ENCODE measurements at places on chromosomes 5 and 9.

GRCh38 chr9:109264877-109265587, 55.8 kb downstream of the EPB41L4B start:
- no peak for DNase-seq

DNA sequence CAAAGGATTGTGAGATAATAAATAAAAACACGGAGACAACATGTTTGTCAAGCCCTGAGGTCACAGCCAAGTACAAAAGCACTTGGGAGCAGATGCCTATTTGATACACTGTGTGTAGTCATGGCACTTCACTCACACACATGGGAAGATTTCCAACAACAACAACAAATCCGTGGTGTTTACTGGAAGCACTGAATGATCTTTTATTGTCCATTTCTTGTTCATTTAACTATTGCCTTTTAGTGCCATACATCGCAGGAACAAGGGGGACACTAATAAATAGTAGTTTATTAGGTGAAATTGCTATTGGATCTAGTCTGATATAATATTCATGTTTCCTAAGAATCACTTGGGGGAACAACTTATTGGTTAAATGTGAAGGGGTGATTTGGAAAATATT, 20.4 kb upstream of the GDNF start:
- DNase-seq: no peak

DNA sequence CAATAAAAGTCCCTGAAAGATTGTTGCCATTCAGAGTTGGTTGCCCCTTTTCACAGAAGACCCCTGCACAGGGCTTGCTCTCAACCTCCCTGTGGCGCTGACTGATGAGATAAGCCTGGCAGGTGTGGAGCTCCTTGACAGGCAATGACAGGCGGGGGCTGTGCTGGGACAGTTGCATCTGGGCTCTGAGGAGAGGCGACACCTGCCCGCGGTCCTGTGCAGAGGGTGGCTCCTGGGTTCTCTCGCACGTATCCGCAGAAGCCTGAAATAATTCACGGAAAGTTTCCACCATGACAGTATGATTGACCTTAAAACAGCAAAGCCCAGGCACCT, 19.8 kb upstream of the EXOC3 start:
- no peak for DNase-seq

DNA sequence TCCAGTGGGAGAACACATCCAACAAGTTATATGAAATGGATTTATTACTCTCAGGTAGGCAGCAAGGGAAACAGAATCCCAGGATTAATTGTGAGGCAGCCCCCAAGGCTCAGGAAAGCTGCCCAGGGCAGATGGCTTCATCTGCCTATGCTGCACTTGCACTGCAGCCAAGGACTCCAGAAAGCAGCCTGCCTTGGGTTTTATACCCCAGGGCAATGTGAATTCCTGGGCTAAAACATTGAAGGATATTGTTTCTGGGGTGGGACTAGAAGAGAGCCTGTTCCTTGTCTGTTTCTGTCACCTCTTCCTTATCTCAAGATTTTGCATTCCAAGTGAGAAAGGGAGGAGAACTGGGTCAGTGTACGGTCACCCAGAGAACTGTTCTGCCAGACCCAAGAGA, 8.8 kb upstream of the CCL27 start:
- DNase-seq: no peak

GRCh38 chr9:121350993-121351561, 19.0 kb downstream of the STOM start:
- no peak for DNase-seq

GRCh38 chr9:15344191-15344590, 37.2 kb upstream of the TTC39B start:
- no peak for DNase-seq

DNA sequence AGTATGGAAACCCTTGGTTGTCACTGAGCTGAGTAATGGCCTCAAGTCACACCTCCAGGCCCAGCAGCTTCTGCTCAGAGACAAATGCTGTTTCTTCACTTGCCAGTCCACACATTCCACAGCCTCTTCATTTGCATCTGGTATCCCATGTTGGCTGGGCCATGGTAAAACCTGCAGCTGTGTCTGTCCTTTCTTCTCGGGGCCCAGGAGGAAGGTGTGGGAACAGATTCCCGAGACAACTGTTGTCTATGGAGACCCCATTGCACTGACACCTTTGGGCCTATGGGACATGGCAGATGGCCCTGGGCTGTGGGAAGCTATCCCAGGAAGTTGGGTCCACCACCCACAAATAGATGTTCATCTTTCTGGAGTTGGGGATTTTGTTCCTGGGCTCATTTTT, 85.1 kb downstream of the MACROH2A1 start:
- no peak for DNase-seq

DNA sequence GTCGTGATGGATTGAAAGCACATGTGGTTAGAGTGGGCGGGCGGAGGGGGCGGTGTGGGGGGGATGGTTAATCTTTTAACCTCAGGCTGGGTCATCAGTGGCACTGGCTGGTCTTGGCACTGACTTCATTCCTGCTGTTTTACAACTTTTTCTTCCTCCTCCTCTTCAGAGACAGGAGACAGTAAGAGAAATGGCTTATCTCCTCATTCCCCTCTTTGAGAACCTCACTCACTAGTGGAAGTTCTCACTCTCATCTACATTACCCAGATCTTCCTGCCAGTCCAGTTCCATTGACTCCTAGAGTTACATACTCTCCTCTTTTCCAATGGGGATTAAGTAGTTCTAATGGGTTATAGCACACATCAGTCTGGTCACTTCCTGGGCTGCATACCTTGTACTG, 42.3 kb upstream of the PPP1R26 start:
- DNase-seq: no peak

GRCh38 chr9:84597131-84597530, 72.4 kb upstream of the NTRK2 start:
- no peak for DNase-seq

DNA sequence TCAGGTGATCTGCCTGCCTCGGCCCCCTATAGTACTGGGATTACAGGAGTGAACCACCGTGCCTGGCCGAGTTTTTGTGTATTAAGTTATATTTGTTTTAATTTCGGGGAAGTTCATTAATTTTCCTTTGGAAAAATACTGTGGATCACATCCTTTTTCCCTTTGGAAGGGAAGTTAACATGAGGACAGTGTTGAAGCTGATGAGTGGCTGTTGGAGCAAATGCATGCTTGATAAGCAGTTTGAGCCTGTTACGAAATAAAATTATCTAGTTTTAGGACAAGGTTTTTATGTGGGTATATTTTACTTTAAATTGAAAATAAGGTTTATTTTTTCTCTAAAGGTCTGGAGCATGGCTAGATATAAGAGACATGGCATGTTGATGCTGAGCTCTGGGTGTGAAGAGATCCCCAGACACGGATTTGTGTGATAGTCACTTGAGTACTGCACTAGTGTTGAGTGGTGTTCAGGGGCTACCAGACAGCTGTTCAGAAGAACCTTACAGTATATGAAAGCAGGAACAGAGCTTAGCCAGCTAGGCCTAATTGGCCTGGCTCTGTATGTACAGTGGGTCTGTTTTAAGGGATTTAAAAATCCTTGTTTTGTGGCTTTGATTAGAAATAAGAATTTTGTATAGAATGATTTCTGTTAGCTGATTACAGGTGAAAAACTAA, 17.4 kb downstream of the LMNB1 start:
- no peak for DNase-seq

GRCh38 chr9:120265791-120266190, 314.2 kb downstream of the CDK5RAP2 start:
- no peak for DNase-seq
